OCI-M1 (cell line): ENCODE measurements at places on chromosomes 3 and 15.

- no peak for DNase-seq
Measured at GRCh38 chr15:88029696-88030095, 226.8 kb downstream of the NTRK3 start.

DNA sequence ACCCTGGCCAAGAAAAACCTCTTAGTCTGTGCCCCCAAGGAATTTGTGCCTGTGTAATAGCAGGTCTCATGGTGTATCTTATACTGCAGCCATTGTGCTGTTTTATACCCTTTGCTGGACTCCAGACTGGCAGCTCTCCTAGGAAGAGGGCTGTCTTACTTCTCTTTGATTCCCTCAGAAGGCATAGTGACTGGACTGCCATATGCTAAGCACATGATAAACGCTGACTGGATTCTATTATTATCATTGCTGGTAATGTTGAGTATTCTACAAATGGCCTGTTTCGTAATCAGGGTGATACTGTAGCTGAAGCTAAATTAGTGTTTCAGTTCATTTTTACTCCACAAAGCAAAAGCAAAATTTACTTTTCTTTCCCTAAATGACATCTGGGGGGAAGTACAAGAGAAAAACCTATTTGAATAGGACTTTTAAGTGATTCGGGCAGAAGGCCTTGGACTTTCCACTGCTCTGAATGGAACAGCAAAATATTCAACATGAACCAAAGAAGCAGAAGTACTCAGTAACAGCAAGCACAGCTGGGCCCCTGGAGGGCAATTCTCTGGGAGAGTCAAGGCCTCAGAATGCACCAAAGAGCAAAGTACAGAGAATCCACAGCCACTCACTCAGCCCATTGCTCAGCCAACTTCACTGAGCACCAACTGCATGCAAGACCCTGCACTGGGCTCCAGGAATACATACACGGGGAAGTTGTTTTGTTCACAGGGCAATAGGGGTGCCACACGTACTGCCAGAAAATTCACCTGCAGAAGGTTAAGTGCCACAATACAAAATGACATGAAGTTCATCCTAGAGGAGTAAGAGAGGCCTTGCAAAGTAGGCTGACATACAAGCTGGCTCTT lies 7.9 kb upstream of the BCL2A1 start:
- peak; percentile 75 for DNase-seq

- no peak for DNase-seq
Measured at GRCh38 chr3:78495301-78495700, 1272.5 kb downstream of the ROBO1 start.

- DNase-seq, result peak; percentile 38
Measured at GRCh38 chr3:70108072-70108471, 108.5 kb downstream of the SAMMSON start.

- no peak for DNase-seq
Measured at GRCh38 chr3:50288387-50289007, 3.7 kb downstream of the IFRD2 start.

DNA sequence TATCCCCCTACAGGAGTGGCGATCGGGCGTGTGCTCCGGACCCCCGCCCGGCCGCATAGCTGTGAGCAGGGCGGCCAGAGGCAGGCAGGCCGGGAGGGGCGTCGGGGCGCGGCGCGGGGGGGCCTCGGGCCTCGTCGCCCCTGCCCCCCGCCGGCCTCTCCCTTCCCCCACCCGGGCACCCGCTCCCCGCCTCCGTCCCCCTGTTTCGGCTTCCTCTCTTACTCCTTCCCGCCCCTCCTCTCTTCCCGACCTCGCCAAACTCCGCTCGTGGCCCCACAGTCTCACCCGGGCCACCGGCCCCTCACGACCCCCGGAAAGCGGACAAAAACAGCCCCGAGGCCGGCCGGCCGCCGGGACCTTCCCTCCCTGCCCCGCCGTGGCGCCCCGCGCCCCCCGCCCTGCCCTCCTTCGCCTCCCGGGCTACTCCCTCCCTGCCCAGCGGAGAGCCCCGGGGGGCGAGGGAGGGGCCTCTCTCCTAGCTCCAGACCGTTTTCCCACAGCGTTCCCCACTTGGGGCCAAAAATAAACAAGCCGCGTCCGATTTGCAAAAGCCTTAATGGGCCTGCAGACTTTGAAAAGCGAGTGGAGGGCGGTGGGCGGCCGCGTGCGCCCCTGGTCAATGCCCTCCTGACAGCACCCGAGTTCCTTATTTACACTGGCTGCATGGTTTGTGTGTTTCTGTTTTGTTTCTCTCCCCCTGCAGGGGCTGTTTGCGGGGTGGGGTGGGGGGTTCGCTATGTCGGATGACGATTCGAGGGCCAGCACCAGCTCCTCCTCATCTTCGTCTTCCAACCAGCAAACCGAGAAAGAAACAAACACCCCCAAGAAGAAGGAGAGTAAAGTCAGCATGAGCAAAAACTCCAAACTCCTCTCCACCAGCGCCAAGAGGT lies 1.0 kb downstream of the UBE2E1 start:
- peak; percentile 43 for DNase-seq

GRCh38 chr3:193132964-193133363 lies 108.1 kb upstream of the PLAAT1 start:
- no peak for DNase-seq

GRCh38 chr3:11845651-11846050 lies 1.0 kb downstream of the TAMM41 start:
- DNase-seq, result no peak

- DNase-seq, result no peak
Measured at GRCh38 chr15:95758451-95758850, 572.0 kb upstream of the NR2F2 start.

- DNase-seq, result no peak
Measured at GRCh38 chr15:26197719-26198118, 334.6 kb upstream of the ATP10A start.

- no peak for DNase-seq
Measured at GRCh38 chr3:37861620-37862041, at the start of gene CTDSPL. CTDSPL (plus strand) TSS chr3:37861880; CDS start chr3:37862200, 320 bp downstream.
